ENCODE measurements at places on chromosomes 2 and 18.
A peak's percentile ranks its signal among the peaks of the same experiment; 100 is the strongest.

DNA sequence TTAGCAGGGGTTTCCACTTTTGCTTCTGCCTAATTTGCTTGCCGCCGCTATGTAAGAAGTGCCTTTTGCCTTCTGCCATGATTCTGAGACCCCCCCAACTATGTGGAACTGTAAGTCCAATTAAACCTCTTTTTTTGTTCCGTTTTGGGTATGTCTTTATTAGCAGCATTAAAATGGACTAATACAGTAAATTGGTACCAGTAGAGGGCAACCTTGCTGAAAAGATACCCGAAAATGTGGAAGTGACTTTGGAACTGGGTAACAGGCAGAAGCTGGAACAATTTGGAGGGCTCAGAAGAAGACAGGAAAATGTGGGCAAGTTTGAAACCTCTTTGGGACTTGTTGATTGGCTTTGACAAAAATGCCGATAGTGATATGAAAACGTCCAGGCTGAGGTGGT lies 216.1 kb upstream of the FSIP2 start:
- no peak for DNase-seq

GRCh38 chr2:64985447-64985846 lies 3.8 kb upstream of the SLC1A4 start:
- DNase-seq, result no peak

GRCh38 chr18:703213-703967 lies 9.0 kb downstream of the ENOSF1 start:
- DNase-seq, result no peak

GRCh38 chr18:36770315-36770946 lies 58.4 kb downstream of the TPGS2 start:
- DNase-seq, result no peak

DNA sequence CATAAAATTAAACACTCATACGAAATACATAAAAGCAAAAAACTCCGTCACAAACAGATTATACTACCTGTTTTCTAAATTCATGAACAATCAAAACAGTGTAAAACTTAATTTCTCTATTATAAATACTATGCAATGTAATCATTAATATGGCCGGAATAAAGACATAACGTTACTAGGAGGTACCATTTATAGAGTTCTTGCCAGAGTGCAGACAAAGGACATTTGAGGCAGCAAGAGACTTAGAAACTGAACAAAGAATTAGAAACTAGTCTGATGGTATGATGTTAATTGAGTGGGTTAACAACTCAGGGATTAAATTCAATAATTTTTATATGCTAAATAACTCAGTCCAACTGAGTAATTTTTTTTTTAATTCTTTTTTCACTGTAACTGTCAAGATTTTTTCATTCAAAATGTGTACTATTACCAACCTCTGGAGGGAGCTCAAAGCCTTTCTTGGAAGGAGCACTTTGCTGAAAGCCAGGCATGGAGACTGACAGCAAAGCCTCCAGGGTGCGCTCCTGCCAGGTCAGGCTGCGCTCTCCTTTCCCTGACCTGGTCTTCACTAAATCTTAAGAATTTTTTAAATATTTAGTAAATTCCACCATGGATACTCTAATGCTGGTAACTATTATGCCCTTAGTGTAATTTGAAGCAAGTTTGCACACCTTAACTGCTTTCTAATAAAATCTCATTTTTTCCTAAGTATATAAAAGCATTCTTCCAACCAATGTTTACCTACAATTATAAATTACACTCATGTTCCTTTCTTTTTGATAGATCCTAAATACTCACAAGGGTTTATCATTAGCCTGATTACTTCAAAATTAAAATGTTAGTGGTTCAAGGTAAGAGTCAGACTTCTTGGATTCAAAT lies 34.1 kb downstream of the WDR35 start:
- DNase-seq, result peak; percentile 67

DNA sequence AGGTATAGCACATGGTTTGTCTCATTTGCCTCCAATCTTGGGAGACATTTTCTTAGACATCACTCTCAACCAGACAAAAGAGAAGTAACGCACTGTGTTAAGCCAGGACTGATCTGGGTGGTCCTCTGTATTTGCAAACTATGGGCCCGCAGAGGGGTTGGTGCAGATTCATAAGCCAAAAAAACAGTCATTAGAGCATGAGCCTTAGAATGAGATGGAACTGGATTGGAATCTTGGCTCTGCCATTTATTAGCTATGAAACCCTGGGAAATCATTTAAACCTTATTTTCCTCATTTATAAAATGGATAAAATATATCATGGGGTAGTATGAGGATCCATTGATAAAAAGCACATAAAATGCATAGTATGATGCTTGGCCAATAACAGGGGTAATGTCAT lies 213.5 kb upstream of the APCDD1 start:
- no peak for DNase-seq

DNA sequence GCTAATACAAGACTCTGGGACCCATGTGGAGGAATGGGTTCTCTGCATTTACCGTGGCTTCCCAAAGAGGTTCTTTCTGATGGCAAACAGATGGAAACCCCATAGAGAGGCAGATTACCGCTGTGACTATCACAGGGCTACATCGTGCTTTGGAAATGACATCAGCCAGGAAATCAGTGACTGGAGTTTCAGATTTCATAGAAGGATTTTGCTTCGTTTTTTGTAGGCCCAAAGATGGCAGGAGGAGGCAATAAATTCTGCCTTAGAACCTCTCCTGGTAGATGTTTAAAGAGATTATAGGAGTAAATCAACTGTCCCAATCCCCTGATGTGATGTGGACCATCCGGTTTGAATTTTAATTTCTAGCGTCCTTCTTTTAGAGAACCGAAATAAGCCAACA lies 214.1 kb downstream of the AGPS start:
- no peak for DNase-seq

DNA sequence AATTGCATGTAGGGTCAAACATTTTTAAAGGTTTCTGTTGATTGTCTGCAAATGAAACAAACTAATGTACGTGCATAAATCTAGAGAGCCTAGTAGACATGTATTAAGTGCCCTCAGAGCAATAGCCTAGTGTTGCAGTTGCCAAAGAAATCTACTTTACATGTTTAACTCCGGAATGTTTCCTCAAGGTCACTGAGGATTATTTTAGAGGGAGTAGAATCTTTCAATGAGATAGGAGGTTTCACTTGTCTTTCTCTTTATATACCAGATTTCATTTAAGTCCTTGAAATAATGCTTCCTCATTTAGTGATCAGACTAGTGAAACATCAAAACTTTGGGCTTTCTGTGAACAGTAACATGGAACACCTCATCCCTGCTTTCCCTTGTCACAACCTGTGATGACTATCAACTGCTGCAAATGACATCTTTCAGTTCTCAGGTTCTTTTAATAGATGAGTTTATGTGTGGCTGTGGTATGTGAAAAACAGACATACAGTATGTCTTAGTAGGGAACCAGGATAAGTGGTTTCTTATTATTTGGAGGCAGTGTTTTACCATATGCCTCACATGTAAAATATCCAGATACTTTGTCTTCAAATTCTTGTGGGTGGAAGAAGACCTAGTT lies 5.5 kb downstream of the UBE2E3 start:
- DNase-seq, result no peak

- no peak for DNase-seq
Measured at GRCh38 chr18:23580677-23581367, 5.5 kb downstream of the NPC1 start.

- DNase-seq, result no peak
Measured at GRCh38 chr2:160564591-160564990, 71.0 kb upstream of the RBMS1 start.

DNA sequence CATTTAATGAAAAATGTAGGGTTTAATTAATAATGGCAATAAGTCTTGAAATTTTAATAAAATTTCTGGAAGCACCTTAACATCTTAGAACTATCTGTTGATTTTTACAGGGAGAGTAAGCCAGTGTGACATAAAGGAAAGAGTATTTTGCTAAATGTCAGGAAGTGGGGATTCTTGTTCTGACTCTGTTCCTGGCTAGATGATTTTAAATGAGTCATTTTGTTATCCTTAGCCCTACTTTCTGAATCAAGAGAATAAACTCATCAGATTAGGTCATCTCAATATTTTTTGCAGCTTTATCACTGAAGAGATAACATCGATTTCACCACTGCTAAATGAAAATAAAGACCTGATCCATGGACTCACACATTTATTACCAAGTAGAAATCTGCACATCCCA lies 377.5 kb upstream of the CYRIA start:
- no peak for DNase-seq

GRCh38 chr2:76082509-76082908 lies 371.8 kb upstream of the GCFC2 start:
- no peak for DNase-seq

DNA sequence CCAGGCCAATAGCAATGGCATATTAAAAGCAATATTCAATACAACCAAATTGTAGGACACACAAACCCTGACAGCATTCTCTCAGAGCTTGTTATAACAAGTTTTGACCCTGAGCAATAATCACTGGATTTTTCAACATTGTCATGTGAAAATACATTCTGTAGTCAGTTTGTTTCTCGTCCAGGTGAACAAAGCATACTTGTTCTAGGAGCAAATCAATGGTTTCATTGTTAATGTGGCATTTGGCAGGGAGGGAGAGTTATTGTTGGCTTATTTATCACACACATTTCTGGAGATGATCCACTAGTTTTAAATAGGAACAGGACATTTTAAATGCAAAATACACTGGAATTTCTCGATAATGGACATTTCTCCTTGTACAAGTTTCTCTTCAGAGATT lies 69.9 kb upstream of the L3MBTL4 start:
- no peak for DNase-seq

- no peak for DNase-seq
Measured at GRCh38 chr2:160561551-160562295, 68.1 kb upstream of the RBMS1 start.

DNA sequence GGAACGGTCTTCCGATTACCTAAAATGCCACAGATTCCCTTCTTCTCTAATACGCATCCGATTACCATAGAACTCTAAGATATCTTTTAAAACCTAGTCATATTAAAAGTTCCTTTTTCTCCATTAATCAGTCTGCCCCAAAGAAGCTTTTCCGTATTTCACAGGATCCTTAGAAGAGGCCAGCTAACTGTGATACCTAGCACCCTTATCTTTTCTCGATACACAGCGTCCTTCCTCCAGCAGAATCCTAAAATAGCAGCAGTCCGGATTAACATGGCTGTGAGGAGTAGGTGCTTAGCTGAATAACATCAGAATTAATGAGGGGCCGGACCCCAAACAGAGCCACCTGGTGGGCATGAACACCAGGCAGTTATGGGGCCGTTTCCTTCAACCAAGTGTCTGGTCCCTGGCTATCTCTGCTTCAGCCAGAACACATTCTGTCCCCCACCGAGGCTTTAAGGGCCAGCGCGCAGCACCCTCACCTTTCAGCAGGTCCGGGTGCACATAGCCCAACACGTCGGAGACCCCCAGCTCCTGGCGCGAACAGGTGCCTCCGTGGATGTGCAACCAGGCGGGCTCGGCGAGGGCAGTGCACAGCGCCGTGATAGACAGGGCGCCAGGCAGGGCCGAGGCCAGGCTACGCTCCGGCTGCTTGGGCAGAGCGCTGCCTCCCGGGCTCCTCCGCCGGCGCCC lies 995 bp downstream of the TMEM127 start:
- DNase-seq, result no peak

DNA sequence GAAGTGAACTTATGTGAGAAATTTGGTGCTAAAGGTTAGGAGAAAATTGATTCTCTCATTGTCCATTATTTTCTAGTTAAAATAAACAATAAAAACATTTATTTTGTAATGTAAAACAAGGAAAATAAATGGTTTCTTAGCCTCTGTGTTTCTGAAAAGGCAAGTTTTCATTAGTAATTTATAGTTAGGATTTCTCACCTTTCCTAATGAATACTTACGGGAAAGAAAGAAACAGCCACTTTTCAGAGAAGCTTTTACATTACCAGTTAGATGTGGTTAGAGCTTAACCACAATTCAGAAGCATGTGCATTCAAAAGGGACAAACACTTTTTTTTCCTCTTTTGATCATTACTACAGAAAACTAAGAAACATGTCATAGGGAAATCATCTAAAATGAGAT lies 18.8 kb downstream of the NEMP2 start:
- no peak for DNase-seq

GRCh38 chr2:55062754-55063153 lies 12.5 kb upstream of the RTN4 start:
- no peak for DNase-seq

GRCh38 chr18:9792565-9793245 lies 84.6 kb downstream of the RAB31 start:
- no peak for DNase-seq

- DNase-seq, result no peak
Measured at GRCh38 chr18:52624702-52625101, 284.7 kb downstream of the DCC start.

GRCh38 chr2:9770308-9771100 lies 72.8 kb upstream of the TAF1B start:
- peak; percentile 62 for DNase-seq

- no peak for DNase-seq
Measured at GRCh38 chr2:62196278-62196901, 475 bp downstream of the B3GNT2 start.

DNA sequence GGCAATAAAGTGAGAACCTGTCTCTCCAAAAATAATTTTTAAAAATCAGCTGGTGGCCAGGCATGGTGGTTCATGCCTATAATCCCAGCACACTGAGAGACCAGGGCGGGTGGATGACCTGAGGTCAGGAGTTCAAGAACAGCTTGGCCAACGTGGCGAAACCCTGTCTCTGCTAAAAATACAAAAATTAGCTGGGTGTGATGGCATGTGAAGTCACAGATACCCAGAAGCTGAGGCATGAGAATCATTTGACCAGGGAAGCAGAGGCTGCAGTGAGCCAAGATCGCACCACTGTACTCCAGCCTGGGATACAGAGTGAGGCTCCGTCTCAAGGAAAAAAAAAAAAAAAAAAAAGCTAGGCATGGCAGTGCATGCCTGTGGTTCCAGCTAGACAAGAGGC lies 7.4 kb upstream of the GPR75 start:
- DNase-seq, result no peak

DNA sequence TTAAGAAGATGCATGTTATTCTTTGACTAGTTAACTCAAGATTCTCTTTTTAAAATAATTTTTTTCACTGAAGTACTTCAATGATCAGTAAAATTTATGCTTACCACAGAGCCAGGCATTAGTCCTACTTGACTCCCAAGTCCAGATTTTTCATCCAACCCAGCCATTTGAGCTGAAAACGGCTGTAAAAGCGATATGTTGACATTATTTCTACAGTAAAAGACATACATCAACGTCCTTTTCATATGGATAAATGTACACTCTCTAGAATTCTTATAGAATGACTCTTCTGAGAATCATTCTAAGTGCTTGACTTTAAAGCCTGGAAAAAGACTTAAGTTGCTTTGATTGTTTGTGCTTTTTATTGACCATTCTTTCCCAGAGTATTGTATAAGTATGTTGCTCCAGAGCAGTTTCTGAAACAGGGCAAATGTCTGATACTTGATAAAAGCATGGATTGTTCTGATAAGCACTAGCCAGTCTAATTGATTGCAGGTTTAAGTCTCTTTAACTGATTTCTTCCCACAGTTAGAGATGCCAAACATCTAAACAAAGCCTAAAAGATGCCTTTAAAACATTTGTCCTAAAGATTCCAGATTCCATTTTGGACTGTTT lies 90.9 kb downstream of the COL5A2 start:
- DNase-seq, result no peak

GRCh38 chr2:82538590-82539279 lies 1920.3 kb downstream of the SUCLG1 start:
- DNase-seq, result no peak

GRCh38 chr2:42298132-42298531 lies 62.9 kb downstream of the COX7A2L start:
- no peak for DNase-seq

- DNase-seq, result no peak
Measured at GRCh38 chr2:79792090-79792489, 279.2 kb downstream of the CTNNA2 start.

GRCh38 chr18:79400091-79400590 lies 4.4 kb downstream of the NFATC1 start:
- DNase-seq, result no peak

Measured in hippocampal formation (tissue), 2 donors.